ENCODE measurements at places on chromosomes 1 and 21. TPM values are rescaled to one million over a fixed set of nuclear protein-coding genes. Genes with fewer than 3 reads are reported as not detected.

- no peak for DNase-seq
- H3K4me3 ChIP-seq, result no peak overlapping the region
- no peaks in the 10 kb centered on the region for H3K36me3 ChIP-seq
- H3K4me1 ChIP-seq, result peaks cover 4% of the 10 kb centered on the region
- H3K27ac ChIP-seq, result no peak overlapping the region
Measured at GRCh38 chr1:206911064-206911663, 10.6 kb downstream of the FCMR start.

DNA sequence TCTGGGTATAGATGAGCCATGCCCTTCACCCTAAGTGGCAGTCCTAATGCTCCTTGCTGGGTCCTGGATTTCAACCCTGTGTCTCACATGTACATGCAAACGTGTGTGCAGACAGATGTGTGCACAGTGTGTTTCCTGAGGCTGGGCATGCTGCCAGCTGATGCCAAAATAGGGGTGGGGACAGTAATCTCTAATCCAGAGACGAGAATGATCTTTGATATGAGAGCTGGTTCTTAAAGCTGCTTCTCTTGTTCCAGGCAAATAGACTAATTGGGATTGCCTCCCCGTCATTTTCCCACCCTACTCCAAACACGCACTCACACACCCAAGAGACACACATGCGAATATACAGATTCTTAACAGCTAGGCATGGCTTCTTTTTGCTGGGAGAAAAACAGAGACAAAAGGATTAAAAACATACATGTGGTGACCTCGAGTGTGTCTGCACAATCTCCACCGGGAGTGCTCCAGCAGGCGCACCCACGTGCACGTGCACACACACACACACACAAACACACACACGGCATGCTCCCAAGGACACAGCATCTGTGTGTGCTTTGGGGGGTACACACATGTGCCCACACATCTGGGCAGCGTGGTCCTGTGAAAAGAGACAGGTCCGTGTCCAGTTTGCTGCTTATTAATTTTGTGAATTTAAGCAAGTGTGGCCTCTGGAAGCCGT lies 102.1 kb upstream of the ZBTB40 start:
- no peak overlapping the region for H3K4me3 ChIP-seq
- no peak overlapping the region for H3K27ac ChIP-seq
- no peak for DNase-seq
- H3K36me3 ChIP-seq, result no peaks in the 10 kb centered on the region
- no peaks in the 10 kb centered on the region for H3K27me3 ChIP-seq

GRCh38 chr1:94531664-94532063 lies 9.9 kb downstream of the F3 start:
- no peaks in the 10 kb centered on the region for H3K36me3 ChIP-seq
- DNase-seq, result no peak
- no peak overlapping the region for H3K27ac ChIP-seq
- H3K27me3 ChIP-seq, result no peaks in the 10 kb centered on the region
- H3K4me1 ChIP-seq, result peaks cover 2% of the 10 kb centered on the region

DNA sequence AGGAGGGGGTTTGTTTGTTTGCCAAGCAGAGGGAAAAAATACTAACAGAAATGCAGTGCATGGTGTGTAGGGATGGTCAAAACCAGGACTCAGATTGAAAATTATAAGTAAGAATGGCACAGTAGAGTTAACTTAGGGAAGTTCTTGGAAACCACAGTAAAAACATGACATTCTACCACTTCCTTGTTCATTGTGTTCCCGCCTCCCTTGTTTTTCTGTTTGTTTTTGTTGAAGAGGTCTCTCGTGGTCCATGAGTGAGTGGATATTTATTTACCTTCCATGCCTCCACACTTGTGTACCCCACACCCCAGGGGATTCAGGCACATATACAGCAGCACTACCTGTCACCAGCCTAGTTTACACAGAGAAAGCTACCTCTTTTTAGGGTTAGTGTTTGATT lies 69.6 kb downstream of the OLFML2B start:
- no peaks in the 10 kb centered on the region for H3K36me3 ChIP-seq
- H3K27ac ChIP-seq, result no peak overlapping the region
- no peaks in the 10 kb centered on the region for H3K4me1 ChIP-seq
- DNase-seq, result no peak

GRCh38 chr21:42672699-42673458 lies 19.5 kb downstream of the PDE9A start:
- no peak overlapping the region for H3K27ac ChIP-seq
- H3K36me3 ChIP-seq, result no peaks in the 10 kb centered on the region
- no peak for DNase-seq
- peaks cover 5% of the 10 kb centered on the region for H3K4me1 ChIP-seq
- no peaks in the 10 kb centered on the region for H3K27me3 ChIP-seq

The CLIC6 gene
- 12.2 TPM for total RNA-seq

DNA sequence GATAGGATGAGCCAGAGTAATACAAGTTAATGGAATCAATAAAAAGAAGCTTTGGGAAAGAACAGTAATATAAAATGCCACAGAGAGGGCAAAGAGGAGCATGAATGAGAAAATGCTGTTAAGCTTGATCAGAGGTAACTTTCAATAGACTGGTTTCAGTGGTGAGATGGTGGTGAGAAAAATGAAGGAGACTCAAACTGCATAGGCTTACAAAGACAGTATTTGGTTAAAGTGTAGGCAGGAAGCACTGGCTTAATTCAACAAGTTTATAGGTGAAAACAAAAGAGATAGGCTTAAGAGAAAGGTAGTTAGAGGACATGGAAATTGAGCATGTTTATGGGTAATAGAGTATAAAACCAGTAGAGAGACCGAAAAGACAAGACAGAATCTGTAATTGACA lies 298.6 kb upstream of the ADAMTS5 start:
- H3K27ac ChIP-seq, result no peak overlapping the region
- H3K4me1 ChIP-seq, result peaks cover 1% of the 10 kb centered on the region
- no peaks in the 10 kb centered on the region for H3K27me3 ChIP-seq
- no peak overlapping the region for H3K4me3 ChIP-seq
- no peaks in the 10 kb centered on the region for H3K36me3 ChIP-seq
- no peak for DNase-seq

DNA sequence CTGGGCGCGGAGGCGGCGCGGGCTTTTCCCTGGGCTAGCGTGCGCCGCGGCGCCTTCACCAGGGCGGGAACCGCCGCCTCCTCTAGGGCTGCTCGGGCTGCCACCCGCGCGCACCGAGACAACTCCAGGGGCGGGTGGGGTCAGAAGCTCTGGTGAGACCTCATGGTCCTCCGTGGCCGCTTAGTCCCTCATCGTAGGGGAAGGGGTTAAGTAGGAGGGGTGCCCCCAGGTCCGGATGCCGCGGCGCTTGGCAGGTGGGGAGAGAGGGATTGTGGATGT lies 559 bp downstream of the SERTAD4 start:
- H3K27me3 ChIP-seq, result no peaks in the 10 kb centered on the region
- H3K27ac ChIP-seq, result peak overlapping the region; percentile 76
- H3K36me3 ChIP-seq, result no peaks in the 10 kb centered on the region
- peak; percentile 52 for DNase-seq
- peak overlapping the region; percentile 68 for H3K4me3 ChIP-seq

- no peaks in the 10 kb centered on the region for H3K4me1 ChIP-seq
- no peak for DNase-seq
- H3K27ac ChIP-seq, result no peak overlapping the region
- H3K36me3 ChIP-seq, result no peaks in the 10 kb centered on the region
- H3K4me3 ChIP-seq, result no peak overlapping the region
Measured at GRCh38 chr1:227192163-227192562, 126.1 kb downstream of the CDC42BPA start.

- no peak overlapping the region for H3K4me3 ChIP-seq
- no peak overlapping the region for H3K27ac ChIP-seq
- no peak for DNase-seq
- no peaks in the 10 kb centered on the region for H3K36me3 ChIP-seq
- peaks cover 2% of the 10 kb centered on the region for H3K4me1 ChIP-seq
Measured at GRCh38 chr1:87061742-87062156, 147.3 kb downstream of the HS2ST1 start.

GRCh38 chr1:58882322-58882948 lies 98.6 kb upstream of the JUN start:
- H3K27me3 ChIP-seq, result no peaks in the 10 kb centered on the region
- H3K4me3 ChIP-seq, result no peak overlapping the region
- no peaks in the 10 kb centered on the region for H3K36me3 ChIP-seq
- no peak overlapping the region for H3K27ac ChIP-seq
- H3K4me1 ChIP-seq, result peaks cover 13% of the 10 kb centered on the region
- DNase-seq, result no peak

The OR10J1 gene
- not detected for total RNA-seq

All from ovary (tissue), 10 donors.